ENCODE measurements at places on chromosomes 13 and 19.

DNA sequence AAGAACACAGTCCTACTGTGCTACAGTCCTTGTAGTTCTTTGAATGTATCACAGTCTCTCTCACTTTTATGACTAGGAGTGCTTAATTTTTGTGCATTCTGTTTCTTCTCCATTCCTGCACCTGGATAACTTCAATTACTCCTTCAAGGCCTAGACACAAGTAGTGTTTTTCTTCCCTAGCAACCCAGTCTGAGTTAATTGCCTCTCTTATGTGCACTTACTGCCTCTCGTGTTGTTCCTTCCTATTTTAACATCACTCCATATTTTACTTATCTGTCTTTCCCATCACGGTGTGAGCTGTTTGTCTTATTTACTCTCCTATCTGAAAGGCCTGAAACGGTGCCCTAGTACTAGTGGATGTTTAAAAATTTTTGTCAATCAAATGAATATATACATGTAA lies 101.5 kb downstream of the HS6ST3 start:
- no peaks in the 10 kb centered on the region for H3K4me1 ChIP-seq
- no peak overlapping the region for H3K4me3 ChIP-seq
- DNase-seq: no peak
- no peak overlapping the region for H3K27ac ChIP-seq

DNA sequence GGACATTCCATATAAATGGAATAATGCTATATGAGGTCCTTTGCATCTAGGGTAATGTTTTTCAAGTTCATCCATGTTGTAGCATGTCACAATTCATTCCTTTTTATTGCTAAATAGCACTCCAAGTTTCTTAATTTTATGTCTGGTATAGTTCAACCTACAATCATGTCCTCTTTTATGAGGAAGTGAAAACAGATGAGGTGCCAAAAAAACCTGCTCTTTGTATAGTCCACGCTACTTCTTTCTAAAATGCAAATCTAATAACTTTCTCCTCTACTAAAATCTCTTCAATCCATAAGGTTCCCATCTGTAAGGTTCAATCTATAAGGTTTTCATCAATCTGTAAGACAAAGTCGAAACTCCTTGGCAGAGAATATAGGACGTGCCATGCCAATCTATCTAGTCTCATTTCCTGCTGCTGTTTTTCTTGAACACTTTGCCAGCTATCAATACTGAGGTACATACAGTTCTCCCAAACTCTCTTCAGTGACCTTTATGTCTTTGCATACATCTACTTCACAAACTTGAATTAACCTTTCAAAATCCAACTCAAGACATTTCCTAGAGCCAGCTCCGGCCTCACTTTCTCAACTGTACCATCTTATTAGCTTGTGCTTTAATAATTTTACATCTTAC lies 33.7 kb downstream of the INTS6 start:
- H3K4me1 ChIP-seq: peaks cover 13% of the 10 kb centered on the region
- H3K36me3 ChIP-seq: peaks cover 34% of the 10 kb centered on the region
- H3K4me3 ChIP-seq: no peak overlapping the region
- no peak for DNase-seq
- no peaks in the 10 kb centered on the region for H3K27me3 ChIP-seq

GRCh38 chr13:113458253-113459065 lies 5.2 kb upstream of the ADPRHL1 start:
- DNase-seq: no peak
- no peak overlapping the region for H3K27ac ChIP-seq
- H3K36me3 ChIP-seq: peaks cover 45% of the 10 kb centered on the region
- H3K4me1 ChIP-seq: no peaks in the 10 kb centered on the region
- no peaks in the 10 kb centered on the region for H3K27me3 ChIP-seq
- no peak overlapping the region for H3K4me3 ChIP-seq

DNA sequence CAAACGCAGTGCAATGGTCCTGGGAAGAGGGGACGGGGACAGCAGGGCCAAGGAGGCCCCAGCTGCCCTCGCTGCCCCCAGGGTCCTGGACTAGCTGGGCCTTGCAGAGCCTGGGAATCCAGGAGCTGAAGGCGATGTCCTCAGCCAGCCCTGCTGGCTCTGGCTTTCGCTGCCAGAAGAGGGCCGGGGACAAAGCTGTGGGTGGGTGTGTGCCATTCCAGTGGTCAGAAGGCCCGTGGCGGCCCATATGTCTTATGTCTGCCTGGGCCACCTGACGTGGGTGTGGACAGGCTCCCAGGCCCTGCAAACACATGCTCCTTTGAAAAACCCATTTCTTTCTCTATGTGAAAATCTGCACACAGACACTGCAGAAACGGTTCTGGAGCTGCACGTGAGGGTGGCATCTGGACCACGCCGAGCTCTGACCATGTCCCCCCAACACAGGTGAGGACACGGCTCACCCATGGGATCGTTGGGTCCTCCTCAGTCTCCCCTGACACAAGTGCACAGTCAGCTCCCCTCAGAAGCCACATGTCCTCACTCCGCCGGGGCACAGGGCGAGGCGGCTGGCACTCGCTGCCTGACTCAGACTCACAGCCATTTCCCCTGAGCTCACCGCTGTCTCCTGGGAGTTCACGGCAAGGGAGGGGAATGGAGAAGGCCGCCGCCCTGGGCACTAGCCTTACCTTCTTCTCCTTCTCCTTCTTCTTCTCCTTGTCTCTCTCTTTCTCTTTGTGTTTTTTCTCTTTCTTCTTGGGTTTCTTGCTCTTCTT lies 16.9 kb downstream of the IZUMO4 start:
- no peaks in the 10 kb centered on the region for H3K27me3 ChIP-seq
- H3K27ac ChIP-seq: no peak overlapping the region
- no peak for DNase-seq
- H3K4me1 ChIP-seq: peaks cover 11% of the 10 kb centered on the region

- peaks cover 58% of the 10 kb centered on the region for H3K4me1 ChIP-seq
- peak overlapping the region; percentile 91 for H3K27ac ChIP-seq
- H3K4me3 ChIP-seq: peak overlapping the region; percentile 98
- H3K27me3 ChIP-seq: peaks cover 6% of the 10 kb centered on the region
Observed at GRCh38 chr19:2271234-2272103, 10.5 kb downstream of the PEAK3 start.

DNA sequence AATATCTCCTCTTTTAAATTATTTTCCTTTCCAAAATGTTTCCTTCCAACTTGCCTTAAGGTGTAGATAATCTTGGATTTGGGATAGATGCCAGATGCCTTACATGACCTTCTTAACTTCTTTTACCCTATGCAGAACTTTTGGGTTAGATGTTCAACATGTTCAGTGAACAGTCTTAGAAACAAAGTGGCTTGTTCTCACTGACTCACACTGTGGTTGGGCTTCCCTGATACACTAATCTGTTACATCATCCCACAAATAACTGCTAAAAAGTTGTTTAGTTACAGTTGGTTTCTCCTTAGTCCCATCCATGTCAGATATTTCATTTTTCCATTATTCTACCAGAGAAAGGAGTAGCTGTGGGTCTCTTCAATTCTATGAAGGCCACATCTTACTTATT lies 2638.2 kb downstream of the PCDH9 start:
- H3K4me3 ChIP-seq: no peak overlapping the region
- no peaks in the 10 kb centered on the region for H3K27me3 ChIP-seq
- no peak for DNase-seq
- H3K36me3 ChIP-seq: no peaks in the 10 kb centered on the region
- H3K27ac ChIP-seq: no peak overlapping the region
- H3K4me1 ChIP-seq: no peaks in the 10 kb centered on the region

DNA sequence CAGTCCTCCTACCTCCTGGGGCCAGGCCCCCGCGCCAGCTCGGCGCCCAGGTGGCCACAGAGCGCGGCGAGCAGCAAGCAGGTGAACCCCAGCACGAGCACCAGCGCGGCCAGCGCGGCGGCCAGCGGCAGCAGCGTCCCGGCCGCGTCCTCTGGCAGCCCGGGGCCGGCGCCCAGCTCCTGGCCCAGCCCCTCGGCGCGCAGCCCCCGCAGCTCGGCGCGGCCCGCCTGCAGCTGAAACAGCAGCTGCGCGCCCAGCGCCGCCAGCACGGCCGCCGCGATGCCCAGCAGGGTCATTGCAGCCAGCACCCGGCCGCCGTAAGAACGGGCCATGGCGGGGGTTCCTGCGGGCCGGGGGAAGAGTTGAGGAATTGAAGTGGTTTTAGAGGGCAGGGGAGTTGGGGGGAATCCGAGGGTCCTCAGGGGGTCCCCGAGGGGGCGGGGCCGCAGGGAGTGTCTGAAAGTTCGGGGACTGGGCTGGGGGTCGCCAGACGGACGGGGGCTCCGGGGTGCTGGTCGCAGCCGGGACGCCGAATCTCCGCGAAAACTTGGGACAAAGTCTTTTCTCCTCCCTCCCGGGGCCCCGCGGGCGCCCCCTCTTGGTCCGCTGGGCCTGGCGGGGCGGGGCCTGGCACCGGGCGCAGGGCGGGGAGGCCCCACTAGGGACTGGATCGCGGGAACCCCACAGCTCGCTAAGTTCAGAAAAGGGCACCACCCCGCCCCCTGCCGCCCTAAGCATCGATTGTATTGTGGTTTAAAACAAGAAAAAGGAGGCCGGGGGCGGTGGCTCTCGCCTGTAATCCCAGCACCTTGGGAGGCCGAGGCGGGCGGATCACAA lies at the start of gene TMEM221:
TSS of gene TMEM221 (minus strand) at position 538 of the 837 bp plus-strand sequence. CDS start at position 332, 206 bp downstream.
- no peaks in the 10 kb centered on the region for H3K27me3 ChIP-seq
- no peak for DNase-seq
- peak within 1 kb of the TSS; percentile 31 for H3K4me3 ChIP-seq
- H3K4me1 ChIP-seq: peaks cover 17% of the 10 kb centered on the region

DNA sequence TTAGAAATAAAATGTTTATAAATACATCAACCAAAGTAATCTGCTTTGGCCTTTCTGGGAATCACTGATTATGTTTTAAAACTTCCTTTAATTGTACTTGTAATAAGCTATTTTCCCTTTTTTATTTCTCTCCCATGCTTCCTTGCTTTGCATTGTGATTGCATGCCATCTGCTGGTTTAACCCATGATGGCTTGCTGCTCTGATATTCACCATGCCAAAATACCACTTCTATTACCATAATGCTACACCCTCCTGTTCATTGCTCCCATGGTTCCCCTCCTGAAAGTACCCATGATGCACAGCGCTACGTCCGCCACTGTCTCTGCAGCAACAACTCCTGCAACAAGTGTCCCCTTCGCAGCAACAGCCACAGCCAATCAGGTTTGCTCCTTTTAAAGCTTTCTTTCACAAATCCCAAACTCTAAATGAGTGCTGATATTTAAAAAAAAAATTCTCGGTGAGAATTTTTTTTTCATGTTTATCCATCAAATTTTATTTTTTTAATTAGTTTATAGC lies 67.7 kb upstream of the RAP2A start:
- no peak overlapping the region for H3K27ac ChIP-seq
- H3K4me3 ChIP-seq: no peak overlapping the region
- H3K4me1 ChIP-seq: no peaks in the 10 kb centered on the region
- no peaks in the 10 kb centered on the region for H3K27me3 ChIP-seq
- DNase-seq: no peak

DNA sequence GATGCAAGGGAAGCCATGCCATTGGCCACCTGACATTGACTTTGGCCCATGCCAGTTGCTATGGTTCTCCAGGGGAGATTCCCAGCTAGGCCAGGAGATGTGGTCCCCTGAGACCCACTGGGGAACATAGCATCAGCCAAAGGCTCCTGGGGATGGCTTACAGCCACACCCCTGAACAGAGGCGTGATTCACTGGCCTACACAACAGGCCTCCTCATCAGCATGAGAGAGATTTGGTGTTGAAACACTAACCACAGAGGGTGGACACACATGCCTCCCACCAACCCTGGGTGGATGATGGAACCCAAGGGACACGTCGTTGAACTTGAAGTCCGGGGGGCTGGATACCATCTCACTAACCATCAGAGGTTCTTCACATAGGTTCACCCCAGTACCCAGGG lies 14.4 kb downstream of the IQCN start:
- no peak overlapping the region for H3K27ac ChIP-seq
- peaks cover 9% of the 10 kb centered on the region for H3K4me1 ChIP-seq
- H3K36me3 ChIP-seq: peaks cover 6% of the 10 kb centered on the region

GRCh38 chr13:99577934-99578917 lies 77.0 kb downstream of the TM9SF2 start:
- DNase-seq: no peak
- H3K4me3 ChIP-seq: no peak overlapping the region
- no peaks in the 10 kb centered on the region for H3K27me3 ChIP-seq
- H3K27ac ChIP-seq: no peak overlapping the region
